ENCODE measurements at places on chromosomes 6 and 20.

- DNase-seq, result no peak
Measured at GRCh38 chr6:35259948-35260590, 534 bp downstream of the ZNF76 start.

DNA sequence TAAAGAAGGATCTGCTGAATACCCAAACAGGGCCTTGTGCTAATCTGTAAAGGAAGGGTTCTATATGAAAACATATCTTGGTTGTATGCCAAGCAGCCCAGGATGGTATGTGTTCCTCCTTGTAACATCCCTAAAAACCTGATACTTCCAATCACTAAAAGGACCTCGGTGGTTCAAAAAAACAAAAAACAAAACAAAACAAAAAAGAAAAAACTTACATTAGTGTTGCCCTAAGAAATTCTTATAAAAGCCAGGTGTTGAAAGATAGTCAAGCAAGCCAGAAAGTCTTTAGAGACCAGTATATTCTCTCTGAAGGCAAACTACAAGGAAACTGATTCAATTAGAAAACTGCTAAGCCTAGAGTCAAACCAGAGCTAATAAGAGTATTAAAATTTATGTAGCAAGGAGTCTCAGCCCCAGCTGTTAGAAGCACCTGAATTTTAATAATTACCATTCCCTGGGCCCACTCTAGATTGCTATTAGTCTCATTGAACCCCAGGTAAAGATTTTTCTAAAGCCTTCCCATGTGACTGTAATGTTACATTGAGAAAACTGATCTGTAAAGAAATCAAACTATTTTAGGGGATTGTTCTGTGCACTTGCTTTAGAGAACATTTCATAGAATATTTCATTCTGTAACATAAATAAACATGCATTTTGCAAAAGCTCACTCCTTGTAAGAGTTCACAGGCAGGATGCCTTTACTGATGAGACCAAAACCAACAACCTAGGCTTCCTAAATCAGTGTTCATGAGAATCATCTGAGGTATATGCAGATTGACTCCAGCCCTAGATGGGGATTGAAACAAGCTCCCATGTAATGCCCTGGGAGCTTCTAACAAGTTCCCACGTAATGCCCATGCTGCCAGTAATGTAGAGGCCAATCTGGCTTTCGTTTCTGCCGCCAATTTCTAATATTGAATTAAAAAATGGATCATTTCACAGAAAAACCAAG lies 95.2 kb upstream of the BTN3A2 start:
- no peak for DNase-seq

DNA sequence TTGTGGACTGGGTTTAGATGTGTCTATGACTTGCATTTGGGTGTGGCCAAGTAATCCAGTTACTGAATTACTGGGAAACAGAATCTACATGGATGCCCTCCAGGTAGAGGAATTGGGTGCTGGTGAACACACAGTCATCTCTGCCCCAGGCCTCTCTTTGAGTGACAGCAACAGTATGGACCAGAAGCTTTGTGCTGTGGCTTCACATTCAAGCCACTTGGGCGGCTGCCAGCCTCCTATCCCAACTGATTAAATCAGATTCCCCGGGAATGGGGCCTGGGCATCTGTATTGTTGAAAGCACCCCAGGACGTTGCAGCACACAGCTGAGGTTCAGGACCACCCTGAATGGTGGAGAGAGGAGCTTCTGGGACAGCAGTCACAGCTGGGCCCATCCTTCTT lies 144.6 kb downstream of the DHX35 start:
- no peak for DNase-seq

DNA sequence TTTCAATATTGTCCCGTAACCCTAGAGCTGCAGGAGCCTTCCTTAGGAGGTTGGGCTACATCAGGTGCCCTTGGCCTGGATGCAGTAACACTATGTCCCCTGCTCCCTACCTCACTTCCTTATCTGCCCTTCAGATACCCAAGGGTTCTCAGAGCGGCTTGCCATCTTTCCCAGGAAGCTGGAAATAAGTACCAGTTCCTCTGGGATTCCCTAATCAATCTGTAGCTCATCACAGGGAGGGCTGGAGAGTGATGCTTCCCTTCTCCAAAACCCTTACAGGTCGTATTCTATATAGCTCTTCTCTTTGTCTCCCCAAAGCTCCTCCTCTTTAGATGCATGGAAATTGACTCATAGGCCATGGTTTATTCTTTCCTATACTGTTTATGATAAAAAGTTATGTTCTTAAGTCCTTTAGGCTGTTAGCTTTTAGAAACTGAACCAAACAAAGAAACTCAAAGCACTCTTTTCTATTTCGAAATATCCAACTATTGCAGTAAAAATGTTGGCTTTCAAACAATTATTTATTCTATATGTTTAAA lies 4.2 kb downstream of the MYCT1 start:
- no peak for DNase-seq

GRCh38 chr6:146357578-146358430 lies 185.8 kb upstream of the RAB32 start:
- peak; percentile 81 for DNase-seq

DNA sequence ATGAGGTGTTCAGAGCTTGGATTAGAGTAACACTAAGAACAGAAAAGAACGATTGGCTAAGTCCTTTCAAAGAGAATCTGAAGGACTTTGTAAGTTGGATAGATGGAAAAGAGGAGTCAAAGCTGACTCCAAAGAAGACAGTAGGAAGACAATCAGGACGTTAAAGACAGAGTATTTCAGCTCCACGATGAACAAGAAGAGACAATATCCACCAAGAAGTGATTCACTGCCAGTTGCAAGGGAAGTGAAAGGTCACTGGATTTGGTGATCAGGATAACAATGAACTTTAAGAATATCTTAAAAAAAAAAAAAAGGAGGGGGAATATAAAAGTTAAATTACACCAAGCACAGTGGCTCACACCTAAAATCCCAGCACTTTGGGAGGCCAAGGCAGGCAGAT lies 17.9 kb downstream of the REPS1 start:
- no peak for DNase-seq

DNA sequence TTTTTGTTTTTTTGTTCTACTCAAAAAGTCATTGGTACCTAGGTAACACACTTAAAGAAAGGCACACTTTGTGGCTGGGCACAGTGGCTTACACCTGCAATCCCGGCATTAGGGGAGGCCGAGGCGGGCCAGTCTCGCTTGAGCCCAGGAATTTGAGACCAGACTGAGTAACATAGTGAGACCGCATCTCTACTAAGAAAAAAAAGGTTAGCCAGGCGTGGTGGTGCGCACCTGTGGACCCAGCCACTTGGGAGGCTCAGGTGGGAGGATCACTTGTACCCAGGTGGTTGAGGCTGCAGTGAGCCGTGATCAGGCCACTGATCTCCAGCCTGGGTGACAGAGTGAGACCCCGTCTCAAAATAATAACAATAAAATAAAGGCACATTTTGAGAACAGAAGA lies 67.4 kb upstream of the BHLHE23 start:
- DNase-seq, result no peak

DNA sequence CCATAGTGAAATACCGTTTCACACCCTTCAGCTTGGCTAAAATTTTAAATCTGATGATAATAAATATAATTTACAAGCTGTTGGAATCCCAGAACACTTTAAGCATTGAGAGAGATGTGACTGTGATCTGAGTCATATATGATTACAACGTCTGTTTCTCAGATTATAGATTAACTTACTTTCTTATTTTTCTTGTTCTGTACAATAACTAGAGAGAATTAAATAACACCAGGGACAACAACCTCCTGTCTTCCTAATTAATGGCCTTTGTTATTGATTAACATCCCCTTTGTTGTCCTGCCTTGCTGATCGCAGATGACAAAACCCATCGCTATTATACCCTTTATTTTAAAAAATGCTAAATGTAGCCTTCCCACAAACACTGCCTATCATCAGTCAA lies 87.8 kb upstream of the EZR start:
- no peak for DNase-seq

DNA sequence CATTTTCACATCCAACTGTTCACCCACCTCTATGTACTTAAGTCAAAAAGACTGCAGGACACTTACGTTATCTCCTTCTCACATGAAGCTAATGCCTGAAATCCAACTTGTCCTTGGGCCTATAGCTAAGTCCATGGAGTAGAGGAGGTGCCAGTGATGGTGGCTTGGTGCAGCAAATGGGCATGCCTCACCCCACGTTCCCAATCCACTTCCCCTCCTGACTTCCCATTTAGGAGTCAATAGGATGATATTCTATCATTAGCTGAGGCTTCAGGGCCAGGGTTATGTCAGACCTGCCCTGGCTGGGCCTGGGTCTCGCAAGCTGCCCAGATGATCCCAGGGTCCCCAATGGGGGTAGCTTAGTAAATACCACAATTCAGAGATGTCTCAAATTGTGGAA lies 410.4 kb downstream of the MAFB start:
- DNase-seq, result no peak

DNA sequence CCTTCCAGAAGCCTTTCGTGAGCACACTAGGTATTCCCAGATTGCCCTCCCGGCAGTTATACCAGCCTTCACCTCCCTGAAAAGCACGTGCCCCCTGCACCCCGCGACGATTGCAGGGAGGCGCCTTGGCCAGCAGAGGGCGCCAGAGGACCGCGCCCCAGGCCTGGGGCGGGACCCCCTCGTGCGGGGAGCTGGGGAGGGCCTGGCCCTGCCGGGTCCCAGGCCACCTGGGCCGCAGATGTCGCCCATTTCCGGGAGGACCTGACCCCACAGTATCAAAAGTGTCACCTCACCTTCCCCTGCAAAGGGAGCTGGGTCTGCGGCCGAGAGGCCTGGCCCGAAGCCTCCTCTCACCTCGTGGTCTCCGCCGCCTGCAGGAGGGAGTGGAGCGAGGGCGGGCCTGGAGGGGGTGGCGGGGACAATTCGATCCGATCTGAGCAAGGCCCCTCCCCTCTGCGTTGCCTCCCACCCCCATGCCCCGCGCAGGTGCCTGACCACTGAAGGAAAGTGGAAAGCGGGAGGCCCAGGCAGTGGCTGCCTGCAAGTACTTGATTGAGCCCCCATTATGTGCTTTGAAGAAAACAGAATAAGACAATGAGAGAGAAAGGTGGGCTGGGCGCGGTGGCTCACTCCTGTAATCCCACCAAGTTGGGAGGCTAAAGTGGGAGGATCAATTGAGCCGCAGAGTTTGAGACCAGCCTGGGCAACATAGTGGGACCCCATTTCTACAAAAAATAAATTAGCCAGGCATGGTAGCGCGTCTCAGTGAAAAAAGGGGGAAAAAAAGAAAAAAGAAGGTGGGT lies 3.5 kb upstream of the SNAI1 start:
- DNase-seq, result no peak

GRCh38 chr6:138817799-138818198 lies 21.9 kb downstream of the ECT2L start:
- DNase-seq, result no peak

DNA sequence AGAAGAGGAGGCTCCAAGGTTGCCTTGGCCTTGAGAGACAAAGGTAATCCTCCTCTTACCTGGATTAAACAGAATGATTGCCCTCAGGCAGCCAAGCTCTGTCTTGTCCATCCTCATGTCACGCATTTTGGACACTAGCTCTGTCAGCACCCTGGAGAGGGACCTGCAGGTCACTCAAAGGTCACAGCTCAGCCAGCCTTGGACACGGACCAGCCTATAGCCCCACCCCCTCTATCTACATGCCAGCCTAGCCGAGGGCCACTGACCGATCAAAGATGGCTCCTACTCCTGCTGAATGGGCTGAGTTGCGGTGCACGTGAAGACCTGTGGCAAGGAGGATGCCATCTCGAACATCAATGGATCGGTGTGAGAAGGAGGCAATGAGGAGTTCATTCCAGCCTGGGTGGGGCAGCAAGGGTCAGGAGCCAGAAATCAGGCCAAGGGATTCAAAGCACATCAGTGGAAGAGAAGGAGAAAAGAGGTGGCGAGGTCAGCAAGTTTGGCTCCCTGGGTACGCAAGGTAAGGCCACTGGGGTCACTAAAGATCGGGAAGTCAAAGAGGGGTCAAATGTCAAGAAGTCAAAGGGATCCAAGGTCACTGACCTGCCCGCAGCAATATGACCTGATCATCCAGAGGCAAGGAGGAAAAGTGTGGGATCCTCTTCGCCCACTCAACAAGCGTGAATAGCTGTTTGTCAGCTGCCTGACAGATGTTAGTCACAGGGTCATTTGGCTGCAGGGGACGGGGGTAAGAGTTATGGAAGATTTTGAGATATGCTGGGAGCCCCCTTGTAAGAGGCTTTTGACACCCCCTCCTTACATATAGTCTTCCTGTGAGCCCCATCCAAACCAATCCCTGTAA lies 3.3 kb upstream of the COL11A2 start:
- DNase-seq, result no peak

DNA sequence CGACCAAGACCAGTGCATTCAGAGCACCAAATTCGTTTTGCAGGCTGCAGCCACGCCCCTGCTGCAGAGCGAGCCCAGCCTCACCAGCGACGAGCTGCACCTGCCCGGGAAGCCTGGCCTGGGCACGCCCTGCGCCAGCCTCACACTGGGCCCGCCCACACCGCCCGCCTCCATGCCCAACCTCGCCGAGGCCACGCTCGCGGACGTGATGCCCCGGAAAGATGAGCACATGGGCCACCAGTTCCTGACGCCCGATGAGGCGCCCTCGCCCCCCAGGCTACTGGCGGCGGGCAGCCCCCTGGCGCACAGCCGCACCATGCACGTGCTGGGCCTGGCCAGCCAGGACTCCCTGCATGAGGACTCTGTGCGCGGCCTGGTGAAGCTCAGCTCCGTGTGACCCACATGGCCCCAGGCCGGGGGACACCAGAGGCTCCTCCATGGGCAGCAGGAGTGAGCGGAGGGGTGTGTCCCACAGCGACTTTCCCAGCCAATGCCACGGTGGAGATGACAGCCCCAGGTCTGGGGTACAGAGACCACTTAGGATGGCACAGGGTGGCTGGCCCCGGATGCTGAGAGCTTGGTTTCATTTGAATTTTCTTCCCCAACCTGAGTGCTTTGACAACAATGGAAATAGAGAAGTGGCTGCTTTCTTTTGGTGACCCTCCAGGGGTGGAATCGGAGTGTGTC lies 150.2 kb upstream of the SNX9 start:
- DNase-seq, result no peak

GRCh38 chr6:43347444-43347843 lies 22.0 kb downstream of the ZNF318 start:
- DNase-seq, result no peak

DNA sequence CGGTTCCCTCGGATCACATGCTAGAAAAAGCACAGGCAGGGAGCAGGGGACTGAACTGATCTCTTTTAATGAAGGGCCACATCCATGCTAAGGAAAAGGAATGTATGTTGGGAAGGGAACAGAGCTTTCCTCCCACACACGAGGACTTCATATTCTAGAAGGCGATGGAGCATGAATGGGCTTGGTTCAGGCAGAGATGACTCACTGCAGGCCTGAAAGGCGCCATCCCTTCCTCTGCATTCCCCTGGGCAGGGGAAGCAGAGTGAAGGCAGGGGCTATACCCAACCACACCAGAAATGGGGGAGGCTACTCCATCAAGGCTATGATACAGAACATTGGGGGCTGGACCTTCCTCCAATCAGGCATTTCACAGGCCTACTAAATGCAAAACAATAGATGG lies 30.6 kb downstream of the ELMO2 start:
- DNase-seq, result no peak

Measured in fibroblast of skin of left quadriceps (primary cell).